ENCODE measurements at places on chromosomes 7 and 10.
A peak's percentile ranks its signal among the peaks of the same experiment; 100 is the strongest.

- no peak for DNase-seq
Measured at GRCh38 chr10:79098596-79099015, 29.8 kb downstream of the ZMIZ1 start.

GRCh38 chr10:75498884-75499350, 67.5 kb downstream of the LRMDA start:
- DNase-seq = no peak

- DNase-seq = peak; percentile 21
Measured at GRCh38 chr10:115129752-115130151, 36.6 kb downstream of the ATRNL1 start.

- no peak for DNase-seq
Measured at GRCh38 chr10:103695584-103696005, 159.8 kb downstream of the SH3PXD2A start.

DNA sequence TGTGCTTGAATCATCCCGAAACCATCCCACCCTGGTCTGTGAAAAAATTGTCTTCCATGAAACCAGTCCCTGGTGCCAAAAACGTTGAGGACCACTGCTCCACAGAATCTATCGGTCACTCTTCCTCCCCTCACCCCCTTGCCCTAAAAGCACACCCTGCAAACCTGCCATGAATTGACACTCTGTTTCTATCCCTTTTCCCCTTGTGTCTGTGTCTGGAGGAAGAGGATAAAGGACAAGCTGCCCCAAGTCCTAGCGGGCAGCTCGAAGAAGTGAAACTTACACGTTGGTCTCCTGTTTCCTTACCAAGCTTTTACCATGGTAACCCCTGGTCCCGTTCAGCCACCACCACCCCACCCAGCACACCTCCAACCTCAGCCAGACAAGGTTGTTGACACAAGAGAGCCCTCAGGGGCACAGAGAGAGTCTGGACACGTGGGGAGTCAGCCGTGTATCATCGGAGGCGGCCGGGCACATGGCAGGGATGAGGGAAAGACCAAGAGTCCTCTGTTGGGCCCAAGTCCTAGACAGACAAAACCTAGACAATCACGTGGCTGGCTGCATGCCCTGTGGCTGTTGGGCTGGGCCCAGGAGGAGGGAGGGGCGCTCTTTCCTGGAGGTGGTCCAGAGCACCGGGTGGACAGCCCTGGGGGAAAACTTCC, 784 bp upstream of the SERPINE1 start:
- no peak for DNase-seq

- no peak for DNase-seq
Measured at GRCh38 chr7:17166824-17167379, 131.6 kb upstream of the AHR start.

- no peak for DNase-seq
Measured at GRCh38 chr10:29127037-29127700, 161.7 kb upstream of the LYZL1 start.

DNA sequence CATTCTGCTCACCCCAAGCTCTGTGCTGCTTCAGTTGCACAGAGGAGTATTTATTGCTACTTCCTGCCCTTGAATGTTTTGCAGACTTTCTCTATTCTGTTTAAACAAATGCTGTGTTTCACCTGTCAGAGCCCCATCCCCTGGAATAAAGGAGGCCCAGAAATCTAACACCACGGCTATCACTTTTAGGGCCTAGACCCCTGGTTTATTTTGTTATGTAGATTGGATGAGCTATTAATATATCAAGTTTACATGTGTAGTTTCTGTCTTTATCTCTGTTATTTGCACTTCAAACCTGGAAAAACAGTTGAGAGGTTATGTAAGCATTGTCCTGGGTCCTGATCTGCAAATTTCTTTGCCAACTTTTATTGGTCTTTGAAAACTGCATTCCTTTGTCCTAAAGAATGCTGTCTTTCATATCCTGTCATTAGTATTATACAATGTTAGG, 630.1 kb downstream of the PARD3 start:
- no peak for DNase-seq

- DNase-seq = no peak
Measured at GRCh38 chr10:125000366-125001312, 58.7 kb downstream of the ZRANB1 start.

GRCh38 chr10:70212879-70213278, 20.4 kb downstream of the PPA1 start:
- no peak for DNase-seq

DNA sequence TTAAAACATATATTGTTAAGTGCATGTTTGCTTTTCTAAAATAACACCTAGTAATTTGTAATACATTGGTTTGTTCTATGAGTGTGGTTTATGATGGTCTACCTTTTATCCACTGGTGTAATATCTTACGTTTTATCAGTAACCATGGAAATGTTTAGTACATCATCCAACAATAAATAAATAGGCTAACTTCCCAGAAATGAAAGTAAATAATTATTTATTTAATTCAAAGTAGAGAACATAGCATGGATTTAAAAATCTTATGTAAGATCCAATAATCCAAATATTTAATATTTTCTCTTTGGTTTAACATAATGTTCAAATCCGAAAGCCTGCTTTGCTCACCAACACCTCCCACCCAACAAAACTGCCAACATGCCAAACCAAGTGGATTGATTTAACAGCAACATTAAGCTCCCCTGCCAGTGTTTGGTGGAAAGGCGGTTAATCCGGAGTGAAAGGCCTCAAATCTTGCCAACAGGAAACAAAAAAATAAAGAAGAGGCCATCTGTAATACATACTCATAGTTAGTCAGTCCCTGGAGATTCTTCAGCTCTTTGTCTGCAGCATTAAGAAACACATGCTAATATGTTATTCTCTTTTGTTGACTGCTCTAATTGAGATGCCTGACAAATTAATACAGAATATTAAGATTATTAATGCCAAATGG, 897.8 kb downstream of the CNTNAP2 start:
- DNase-seq = no peak

DNA sequence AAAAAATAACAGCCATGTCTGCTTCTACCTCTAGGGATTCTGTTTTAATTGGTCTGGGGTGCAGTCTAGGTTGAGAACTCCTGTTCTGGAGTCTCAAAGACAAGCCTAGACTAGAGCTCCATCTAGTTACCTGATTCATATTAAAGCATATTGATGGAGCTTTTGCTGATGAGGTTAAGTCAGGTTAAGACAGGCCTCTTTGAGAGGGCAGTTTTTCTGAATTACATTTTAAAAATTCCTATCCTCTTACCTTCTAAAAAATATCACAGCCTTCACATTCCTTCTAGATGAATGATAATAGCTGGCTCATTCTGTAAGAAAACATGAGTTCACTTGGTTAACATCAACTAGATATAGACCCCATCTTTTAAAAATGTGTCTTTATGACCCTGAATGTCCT, 28.9 kb downstream of the MGAM start:
- no peak for DNase-seq

DNA sequence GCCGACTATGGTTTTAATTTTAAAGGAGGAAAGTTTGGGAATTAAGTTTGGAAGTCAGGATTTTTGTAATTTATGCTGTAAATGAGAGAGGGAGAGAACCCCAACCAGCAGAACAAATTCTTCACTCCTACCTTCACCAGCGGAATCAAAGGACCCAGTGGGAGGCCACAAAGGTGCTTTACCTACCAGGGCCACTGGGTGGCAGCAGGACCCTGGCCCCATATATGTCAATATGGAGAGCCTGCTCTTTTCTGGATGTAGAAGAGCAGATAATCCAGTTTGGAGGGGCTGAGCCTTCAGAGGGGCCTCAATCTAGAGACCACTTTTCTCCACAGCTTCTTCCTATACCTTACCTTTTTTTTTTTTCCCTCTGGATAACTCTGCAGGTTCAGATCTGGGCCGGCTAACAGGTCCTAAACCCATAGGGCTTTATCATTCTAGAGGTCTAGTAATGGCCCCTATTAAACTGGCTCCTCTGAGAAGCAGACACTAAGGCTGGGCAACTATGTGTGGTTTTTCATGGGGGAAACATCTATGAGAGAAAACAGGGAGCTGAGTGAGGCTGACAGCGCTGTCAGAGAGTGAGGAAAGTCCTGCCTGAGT, 8.5 kb upstream of the SCD start:
- DNase-seq = peak; percentile 80

GRCh38 chr7:46197785-46198540, 276.9 kb upstream of the IGFBP3 start:
- DNase-seq = no peak

DNA sequence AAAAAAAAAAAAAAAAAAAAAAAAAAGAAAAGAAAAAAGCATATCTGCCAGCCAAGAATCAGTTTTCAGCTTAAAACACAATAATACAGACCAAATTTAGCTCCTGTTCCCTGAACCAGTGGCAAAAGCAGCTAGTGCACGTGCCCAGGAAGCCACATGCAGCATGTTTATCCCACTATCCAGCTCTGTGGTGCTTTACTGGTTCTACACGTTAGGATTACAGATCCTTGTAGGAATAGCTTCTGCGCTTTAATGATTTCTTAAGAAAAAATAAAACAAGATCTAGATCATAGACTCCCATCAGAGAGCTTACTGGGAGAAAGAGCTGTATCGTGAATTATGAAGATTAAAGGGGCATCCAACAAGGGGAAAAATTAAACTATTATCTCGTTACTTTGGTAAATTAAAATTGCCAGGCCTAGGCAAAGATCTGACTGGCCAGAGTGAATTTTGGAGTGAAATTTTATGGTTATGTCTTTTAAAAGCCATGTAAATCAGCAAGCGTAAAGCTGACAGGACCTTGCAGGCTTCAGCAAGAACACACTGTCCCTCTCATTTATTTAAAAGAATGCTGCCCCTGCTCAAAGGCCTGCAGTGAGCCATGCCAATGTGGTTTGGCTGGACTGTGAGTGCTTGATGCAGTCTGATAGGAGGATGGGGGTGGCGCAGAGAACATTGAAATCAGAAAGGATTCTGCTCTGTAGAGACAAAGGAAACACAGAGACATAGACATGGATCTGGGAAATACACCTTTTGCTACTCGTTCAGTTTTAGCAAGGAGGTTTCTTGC, 177.3 kb upstream of the PHYHIPL start:
- DNase-seq = no peak

GRCh38 chr10:86959737-86960002, 1.3 kb downstream of the SNCG start:
- DNase-seq = no peak

- no peak for DNase-seq
Measured at GRCh38 chr7:83149466-83149865, 13.2 kb downstream of the PCLO start.

- no peak for DNase-seq
Measured at GRCh38 chr7:106608661-106609060, 52.3 kb downstream of the CCDC71L start.

DNA sequence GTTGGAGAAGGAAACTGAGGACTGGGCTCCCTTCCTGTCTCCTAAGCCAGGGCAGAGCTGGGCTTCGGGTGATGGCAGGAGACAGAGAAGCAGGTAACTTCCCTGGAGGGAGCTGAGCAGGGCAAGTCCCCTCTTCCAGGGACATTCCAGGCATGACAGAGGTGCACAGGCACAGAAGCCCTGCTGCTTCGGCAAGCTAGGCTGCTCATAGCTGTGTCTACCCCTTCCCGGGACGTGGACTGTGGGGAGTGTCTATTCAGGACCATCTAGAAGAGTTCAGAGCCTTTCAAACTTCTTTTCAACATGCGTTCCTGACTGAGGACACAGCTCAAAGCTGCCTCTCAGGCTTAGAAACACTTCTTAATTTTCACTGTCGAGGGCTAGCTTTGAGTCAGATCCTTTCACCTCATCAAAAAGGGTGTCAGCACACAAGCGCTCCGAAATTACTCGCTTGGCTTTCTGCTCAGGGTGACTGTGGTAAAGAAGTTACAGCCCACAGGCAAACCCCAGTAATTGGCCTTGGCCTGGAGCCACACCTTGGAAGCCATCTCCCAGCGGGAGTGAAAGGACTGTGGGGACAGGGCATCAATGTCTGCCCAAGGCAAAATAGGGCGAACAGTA, 63.7 kb upstream of the STEAP1B start:
- no peak for DNase-seq

GRCh38 chr10:11604865-11605650, 6.4 kb downstream of the USP6NL start:
- no peak for DNase-seq

GRCh38 chr7:128019288-128019687, 11.9 kb downstream of the LRRC4 start:
- DNase-seq = no peak

GRCh38 chr10:3709456-3710060, 75.5 kb downstream of the KLF6 start:
- DNase-seq = no peak

DNA sequence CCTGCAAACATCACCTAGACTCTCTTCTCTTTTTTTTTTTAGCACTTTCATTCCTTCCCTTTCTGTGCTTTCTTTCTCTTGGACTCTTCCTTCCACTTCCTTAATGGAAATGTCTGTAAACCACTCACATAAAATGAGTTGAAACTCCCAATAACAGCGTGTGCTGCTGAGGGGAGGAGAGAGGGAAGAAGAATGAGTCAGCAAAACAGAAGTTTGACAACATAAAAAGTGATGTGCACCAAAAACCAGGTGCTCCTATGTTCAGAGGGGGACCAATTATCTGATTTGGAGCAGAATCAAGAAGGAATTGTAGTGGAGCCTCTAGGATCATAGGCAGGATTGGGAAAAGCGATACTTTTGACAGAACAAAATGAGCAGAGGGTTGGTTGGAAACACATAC, 712.1 kb upstream of the IGFBP3 start:
- DNase-seq = no peak

GRCh38 chr10:101952191-101952590, 103.8 kb downstream of the ARMH3 start:
- no peak for DNase-seq

- no peak for DNase-seq
Measured at GRCh38 chr7:83677180-83677866, 28.4 kb upstream of the SEMA3E start.

- DNase-seq = peak; percentile 54
Measured at GRCh38 chr7:8418629-8419245, 14.7 kb upstream of the NXPH1 start.

DNA sequence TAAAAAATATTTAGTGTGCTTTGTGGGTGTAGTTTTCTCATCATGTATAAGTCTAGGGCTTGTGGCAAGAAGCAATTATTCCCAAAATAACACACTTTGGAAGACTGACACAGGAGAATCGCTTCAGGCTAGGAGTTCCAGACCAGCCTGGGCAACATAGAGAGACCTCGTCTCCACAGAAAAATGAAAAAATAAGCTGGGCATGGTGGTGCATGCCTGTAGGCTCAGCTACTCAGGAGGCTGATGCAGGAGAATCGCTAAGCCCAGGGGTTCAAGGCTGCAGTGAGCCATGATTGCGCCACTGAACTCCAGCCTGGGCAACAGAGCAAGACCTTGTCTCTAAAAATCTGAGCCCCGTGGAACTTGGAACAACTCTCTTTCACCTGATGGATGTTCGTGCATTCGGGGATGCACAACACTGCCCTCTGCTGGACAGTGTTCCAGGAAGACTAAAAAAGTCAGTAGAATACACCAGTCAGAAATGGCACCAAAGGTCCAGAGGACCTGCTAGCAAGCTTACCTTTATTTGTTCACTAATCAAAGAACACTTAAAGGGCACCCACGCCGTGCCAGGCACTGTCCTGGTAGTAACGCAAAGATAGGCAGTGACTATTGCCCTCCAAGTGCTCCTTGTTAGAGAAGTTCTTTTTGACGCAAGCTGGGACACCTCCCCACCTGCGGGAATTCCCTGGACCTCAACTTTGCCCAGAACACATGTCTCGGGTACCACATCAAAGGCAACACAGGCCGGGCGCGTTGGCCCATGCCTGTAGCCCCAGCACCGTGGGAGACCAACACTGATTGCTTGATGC, 81.9 kb upstream of the CALN1 start:
- peak; percentile 26 for DNase-seq

- DNase-seq = no peak
Measured at GRCh38 chr7:105112440-105113418, 98.7 kb downstream of the KMT2E start.
